Stimulated activated CD8-positive, alpha-beta memory T cell treated with anti-CD3 and anti-CD28 coated beads, Interleukin-15, amount 100 ng/mL, for 48 hours (primary cell): ENCODE measurements at places on chromosomes 12 and 14.

DNA sequence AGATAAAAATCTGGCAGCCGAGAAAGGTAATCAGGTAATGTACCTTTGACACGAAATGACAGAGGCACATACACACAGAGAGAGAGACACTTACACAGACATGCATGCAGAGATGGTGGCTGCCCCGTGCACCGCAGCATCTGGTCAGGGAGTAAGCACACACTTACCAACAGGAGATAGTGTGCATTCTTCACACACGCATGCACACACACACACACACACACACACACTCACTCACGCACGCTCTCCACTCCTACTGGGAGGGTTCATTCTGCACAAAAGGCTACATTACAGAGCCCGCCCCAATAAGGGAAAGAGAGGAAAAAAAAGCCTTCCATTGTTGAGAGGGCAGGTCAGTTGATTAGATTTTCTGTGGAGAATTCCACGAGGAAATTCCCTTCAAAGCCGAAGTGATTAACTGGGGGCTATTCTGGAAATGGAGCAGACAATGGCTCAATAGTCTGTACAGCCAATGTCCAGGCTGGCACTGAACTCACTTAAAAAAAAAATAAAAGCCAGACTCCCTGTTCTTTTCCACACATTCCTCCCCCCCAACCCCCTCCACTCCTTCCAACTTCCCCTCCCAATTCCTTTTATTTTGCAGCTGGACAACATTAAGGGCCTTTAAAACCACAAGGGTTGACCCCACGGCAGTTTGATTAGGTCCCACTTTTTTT, 1.4 kb upstream of the SOX5 start:
- no peak for DNase-seq

DNA sequence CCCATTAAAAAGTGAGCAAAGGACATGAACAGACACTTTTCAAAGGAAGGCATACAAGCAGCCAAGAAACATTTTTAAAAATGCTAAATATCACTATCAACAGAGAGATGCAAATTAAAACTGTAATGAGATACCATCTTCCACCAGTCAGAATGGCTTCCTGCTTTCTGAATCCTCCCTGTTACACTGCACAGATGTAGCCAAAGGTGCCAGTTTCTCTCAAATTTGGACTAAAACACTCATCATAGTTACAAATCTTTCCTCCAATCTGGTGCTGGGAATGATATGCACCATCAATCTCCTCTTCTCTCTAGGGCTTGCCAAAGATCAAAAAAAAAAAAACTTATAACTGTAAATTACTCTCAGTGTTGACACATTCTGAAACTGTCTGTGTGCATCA, 311.8 kb upstream of the CLEC14A start:
- DNase-seq = no peak

GRCh38 chr12:132506328-132507160, 16.6 kb downstream of the FBRSL1 start:
- peak; percentile 58 for DNase-seq

GRCh38 chr12:45209784-45210183, 6.1 kb upstream of the ANO6 start:
- no peak for DNase-seq

DNA sequence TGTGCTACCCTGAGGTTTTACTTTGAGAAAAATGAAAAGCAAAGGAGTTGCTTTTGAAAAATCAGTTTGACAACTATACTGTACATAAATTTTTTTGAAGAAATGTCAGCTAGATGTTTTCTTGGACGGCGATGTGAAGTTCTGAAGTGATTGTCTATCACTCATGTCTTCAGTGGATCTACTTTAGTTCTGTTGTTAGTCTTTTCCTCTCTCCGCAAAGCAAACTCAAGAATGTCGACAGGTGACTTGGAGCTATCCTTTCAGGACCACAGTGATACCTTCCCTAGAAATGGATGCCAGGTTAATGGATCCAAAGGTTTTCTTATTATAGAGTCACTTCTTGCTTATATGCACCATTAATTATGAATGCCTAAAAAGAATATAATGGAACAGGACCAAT, 1.2 kb downstream of the PTPRO start:
- DNase-seq = no peak

DNA sequence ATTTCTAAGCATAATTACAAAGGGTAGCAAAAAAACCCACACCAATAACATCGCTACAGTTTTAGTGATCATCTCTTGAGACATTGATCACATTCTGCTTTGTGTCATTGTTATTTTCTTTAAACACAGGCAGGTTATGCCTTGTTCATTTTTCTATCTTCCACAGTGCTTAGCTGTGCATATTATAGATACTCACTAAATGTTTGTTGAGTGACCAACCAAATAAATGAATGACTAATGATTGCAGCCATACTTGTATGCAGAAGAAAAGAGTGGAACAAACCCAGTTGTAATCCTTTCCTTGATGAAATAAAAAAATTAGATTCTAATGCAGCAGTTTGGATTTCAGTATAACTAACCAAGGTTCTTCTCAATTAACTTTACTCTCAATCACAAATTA, 81.0 kb upstream of the RASSF8 start:
- DNase-seq = no peak

GRCh38 chr12:29008786-29009185, 140.3 kb upstream of the FAR2 start:
- no peak for DNase-seq

- no peak for DNase-seq
These were observed 22.0 kb downstream of the TTC9 start for GRCh38 chr14:70663707-70664179.

GRCh38 chr12:102061096-102061559, 663 bp downstream of the WASHC3 start:
- DNase-seq = no peak

DNA sequence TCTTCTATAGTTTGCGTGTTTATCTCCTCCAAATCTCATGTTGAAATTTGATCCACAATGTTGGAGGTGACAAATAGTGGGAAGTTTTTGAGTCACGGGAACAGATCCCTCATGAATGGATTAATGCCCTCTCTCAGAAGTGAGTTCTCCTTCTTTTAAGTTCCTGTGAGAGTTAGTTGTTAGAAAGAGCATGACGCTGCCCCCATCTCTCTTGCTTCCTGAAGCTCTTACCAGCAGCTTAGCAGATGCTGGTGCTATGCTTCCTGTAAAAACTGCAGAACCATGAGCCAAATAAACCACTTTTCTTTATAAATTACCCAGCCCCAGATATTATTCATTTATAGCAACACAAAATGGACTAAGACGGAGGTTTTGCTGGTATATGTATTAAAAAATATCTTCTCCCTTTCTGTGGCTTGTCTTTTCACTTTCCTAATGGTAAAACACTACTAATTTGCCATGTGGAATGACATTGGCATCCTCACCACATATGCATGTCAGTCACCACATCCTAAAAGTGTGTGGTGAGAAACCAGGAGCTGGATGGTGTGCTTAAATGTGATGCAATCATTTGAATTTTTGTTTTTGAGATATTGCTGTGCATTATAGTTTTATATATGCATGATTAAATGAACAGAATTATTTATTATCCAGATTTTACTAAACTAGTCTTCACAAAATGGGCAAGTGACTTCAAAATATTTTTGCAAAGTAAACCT, 449.3 kb downstream of the ADAMTS20 start:
- DNase-seq = no peak

DNA sequence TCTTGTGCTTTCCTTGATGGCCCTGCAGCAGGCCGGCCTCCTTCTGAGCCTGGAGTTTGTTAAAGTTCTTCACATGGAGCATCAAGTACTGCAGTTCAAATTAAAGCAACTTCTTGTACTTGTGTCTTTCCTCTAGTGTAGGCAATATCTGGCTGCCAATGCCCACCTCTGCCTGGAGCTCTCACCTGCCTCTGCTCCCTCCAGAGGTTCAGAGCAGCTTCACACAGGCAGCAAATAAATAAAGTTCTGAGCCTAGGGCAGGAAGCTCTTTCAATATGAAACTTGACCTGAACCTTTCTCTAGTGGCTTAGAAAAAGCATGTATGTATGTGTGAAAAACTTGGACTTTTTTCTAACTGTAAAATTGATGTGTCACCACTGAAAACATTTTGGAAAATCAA, 65.9 kb downstream of the ITPR2 start:
- no peak for DNase-seq

DNA sequence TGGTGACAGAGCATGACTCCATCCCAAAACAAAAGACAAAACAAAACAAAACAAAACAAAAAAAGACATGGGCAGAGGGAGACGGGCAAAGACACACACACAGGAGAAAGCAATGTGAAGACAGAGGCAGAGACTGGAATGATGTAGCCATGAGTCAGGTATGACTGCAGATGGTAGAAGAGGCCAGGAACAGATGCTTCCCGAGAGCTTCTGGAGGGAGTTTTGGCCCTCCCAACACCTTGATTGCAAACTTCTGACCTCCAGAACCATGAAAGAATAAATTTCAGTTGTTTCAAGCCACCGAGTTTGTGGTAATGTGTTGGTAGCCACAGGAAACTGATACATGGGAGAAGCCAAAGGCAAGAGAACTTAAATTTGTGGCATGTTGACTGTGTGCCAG, 27.1 kb downstream of the VWF start:
- DNase-seq = no peak

- DNase-seq = peak; percentile 66
These were observed 482 bp downstream of the TMEM30B start for GRCh38 chr14:61280526-61281185.

DNA sequence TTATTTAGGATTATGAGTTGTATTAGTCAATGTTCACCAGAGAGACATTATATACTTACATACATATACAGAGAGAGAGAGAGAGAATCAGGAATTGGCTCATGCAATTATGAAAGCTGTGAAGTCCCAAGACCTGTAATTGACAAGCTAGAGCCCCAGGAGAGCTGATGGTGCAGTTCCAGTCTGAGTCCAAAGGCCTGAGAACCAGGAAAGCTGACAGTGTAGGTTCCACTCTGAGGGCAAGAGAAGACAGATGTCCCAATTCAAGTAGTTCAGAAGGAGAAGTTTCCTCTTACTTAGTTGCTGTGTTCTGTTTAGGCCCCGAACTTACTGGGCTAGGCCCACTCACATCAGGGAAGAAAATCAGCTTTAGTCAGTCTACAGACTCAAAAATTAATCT, 76.4 kb upstream of the FICD start:
- no peak for DNase-seq

DNA sequence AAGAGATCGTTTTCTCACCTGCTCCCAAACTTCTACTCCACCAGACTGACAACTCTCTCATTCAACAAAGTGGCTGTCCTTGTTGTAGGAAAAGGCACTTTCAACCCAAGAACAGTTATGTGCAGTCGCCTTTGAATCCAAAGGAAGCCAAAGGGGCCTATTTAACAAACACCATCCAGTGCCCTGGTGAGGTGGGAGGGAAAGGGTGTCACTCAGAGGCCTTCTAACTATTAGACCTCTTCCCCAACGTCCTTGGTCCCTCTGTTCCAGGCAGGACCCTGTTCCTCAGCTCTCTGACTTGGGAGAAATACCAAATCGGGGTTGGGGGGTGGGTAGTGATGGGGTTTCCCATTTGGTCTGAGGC, 3.2 kb downstream of the SIX4 start:
- DNase-seq = no peak

DNA sequence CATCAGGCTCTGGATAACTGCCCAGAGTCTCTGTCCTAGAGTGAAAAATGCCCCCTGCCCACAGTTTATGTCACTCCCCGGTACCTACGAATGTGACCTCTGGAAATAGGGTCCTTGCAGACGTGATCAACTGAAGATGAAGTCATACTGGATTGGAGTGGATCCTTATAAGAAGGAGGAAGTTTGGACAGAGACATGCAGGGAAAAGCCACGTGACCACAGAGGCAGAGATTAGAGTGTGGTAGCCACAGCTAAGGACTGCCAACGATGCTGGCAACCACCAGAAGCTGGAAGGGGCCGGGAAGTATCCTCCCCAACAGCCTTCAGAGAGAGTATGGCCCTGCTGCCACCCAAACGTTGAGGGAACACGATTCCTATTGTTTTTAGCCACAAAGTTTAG, 101.2 kb upstream of the NCOR2 start:
- DNase-seq = no peak

DNA sequence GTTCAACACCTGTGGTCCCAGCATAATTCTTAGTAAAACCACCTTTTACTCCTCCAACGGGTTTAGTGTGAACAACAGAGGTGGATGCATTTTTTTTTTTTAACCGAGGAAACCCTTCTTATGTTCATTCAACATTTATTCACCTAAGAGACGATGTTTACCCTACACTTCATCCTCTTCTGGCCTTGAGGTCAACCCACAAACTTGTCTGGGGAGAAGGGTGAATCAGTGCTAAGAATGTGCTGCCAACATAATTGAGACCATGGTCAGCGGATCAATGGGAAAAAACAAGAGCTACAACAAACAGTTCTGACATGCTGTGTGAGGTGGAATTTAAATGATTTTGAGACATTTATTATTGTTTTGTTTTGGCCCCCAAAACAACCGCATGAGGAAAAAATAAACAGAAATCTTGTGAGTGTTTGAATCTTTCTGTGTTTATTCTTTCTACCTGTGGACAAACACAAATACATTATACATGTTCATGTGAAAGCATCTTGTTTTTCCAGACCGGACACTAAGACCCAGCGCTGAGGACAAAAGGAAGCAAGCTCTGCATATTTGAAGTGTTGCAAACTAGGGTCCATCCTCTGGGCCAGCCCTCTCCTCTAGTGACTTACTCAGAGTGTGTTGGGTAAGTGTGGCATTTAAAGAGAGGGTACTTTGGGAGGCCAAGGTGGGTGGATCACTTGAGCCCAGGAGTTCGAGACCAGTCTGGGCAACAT, 5.1 kb upstream of the USP30 start:
- DNase-seq = no peak

- no peak for DNase-seq
These were observed 696.0 kb downstream of the C12orf50 start for GRCh38 chr12:87332987-87333726.

DNA sequence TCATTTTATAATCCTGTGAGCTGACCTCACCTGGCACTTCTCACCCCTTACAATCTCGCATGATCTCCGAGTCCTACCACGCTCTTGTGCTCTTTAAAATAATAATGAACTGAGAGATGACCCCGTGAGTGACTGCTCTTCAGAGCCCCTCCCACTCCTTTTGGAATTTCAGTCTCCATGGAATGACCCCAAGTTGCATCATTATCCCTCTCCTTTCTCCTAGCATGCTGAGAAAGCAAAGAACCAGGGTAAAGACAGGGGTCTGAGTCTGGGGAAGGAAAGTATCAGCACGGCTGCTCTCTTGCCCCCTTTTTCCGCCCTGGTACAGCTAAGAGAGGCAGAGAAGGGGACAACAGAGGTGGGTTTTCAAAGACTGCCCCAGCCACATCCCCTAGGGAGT, 178.3 kb upstream of the PLEKHA5 start:
- DNase-seq = no peak

GRCh38 chr12:91965781-91966180, 179.9 kb downstream of the BTG1 start:
- no peak for DNase-seq

DNA sequence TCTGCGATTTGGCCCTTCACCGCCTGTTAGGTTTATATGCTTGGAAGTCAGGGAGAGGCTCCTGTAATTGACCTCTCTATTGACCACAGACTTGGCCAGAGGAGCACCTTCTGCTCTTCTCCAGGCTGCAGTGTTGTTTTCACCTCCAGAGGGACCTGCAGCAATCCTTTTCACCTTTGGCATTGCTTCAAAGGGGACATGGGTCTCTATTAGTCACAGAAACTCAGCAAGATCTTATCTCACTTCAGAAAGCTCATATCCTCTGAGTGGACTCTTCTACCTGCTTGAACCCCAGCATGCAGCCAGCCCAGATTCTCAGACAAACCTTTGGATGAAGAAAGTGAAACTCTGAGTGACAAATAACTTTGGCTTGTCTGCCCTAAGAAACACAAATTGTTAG, 339.3 kb downstream of the NRXN3 start:
- DNase-seq = no peak

- no peak for DNase-seq
These were observed 77.4 kb downstream of the SCARB1 start for GRCh38 chr12:124786061-124786964.
